ENCODE measurements at places on chromosomes 4 and X.

- no peaks in the 10 kb centered on the region for H3K36me3 ChIP-seq
- no peaks in the 10 kb centered on the region for H3K4me1 ChIP-seq
- DNase-seq, result no peak
- no peak overlapping the region for H3K4me3 ChIP-seq
- no peaks in the 10 kb centered on the region for H3K27me3 ChIP-seq
Observed at GRCh38 chr4:104146048-104146447, 348.6 kb downstream of the CXXC4 start.

GRCh38 chrX:15529165-15529564 lies 28.6 kb downstream of the BMX start:
- DNase-seq, result no peak
- H3K27ac ChIP-seq, result no peak overlapping the region
- H3K4me1 ChIP-seq, result no peaks in the 10 kb centered on the region
- H3K27me3 ChIP-seq, result no peaks in the 10 kb centered on the region
- H3K4me3 ChIP-seq, result no peak overlapping the region
- H3K36me3 ChIP-seq, result no peaks in the 10 kb centered on the region

- no peaks in the 10 kb centered on the region for H3K4me1 ChIP-seq
- no peaks in the 10 kb centered on the region for H3K27me3 ChIP-seq
- DNase-seq, result no peak
- no peaks in the 10 kb centered on the region for H3K36me3 ChIP-seq
- no peak overlapping the region for H3K27ac ChIP-seq
Observed at GRCh38 chr4:924107-925096, 7.7 kb downstream of the GAK start.

- H3K4me3 ChIP-seq, result no peak overlapping the region
- no peaks in the 10 kb centered on the region for H3K27me3 ChIP-seq
- H3K27ac ChIP-seq, result no peak overlapping the region
- no peaks in the 10 kb centered on the region for H3K36me3 ChIP-seq
Observed at GRCh38 chr4:23033796-23034195, 341.1 kb downstream of the GBA3 start.

DNA sequence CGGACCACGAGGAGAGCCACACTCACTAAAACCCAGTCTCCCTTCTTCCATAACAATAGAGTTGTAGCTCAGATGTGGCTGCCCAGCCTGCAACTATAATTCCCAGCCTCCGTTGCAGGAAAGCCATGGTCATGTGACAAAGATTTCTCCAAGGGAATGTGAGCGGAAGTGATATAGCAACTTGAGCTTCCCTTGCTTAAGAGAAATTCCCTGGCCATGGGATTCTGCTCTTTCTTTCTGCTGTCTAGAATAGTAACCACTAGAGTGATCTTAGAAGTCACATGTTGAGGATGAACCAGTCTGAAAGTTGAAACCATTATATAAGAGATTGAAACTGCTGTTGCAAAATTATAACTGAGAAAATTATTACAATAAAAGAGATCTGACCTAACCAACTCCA lies 86.4 kb upstream of the MED14 start:
- no peak overlapping the region for H3K4me3 ChIP-seq
- DNase-seq, result no peak
- H3K36me3 ChIP-seq, result no peaks in the 10 kb centered on the region

DNA sequence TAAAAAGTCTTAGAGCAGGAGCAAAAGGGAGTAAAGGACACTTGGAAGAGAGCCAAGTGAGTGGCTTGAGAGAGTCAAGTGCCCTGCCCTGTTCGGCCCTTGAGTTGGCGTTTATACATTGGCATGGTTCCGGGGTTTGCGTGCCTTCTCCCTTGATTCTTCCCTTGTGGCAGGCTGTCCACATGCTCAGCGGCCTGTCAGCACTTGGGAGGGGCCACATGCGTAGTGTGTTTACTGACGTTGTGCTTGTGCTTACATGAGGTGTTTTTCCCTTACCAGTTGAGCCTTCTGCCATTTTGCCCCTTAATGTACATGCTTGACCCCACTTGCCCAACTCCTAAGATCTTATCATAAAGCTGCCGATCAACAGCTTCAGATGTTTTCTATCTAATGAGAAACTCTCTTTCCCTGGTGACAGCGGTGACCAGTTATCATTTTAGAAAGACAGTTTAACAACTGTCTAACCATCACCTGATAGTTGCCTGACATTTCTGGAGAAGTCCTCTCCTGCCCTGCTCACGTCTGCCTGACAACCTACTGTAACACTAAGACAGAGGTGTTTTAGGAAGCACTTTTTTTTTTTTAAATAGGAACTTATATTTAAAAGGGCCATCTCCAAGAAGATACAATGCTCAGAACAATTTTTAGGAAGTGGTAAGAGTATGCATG lies 49.5 kb upstream of the GC start:
- H3K27ac ChIP-seq, result no peak overlapping the region
- no peaks in the 10 kb centered on the region for H3K27me3 ChIP-seq
- no peak overlapping the region for H3K4me3 ChIP-seq
- no peaks in the 10 kb centered on the region for H3K4me1 ChIP-seq
- no peak for DNase-seq

- no peaks in the 10 kb centered on the region for H3K4me1 ChIP-seq
- no peak for DNase-seq
- no peaks in the 10 kb centered on the region for H3K27me3 ChIP-seq
- H3K36me3 ChIP-seq, result no peaks in the 10 kb centered on the region
- H3K27ac ChIP-seq, result no peak overlapping the region
Observed at GRCh38 chr4:8195431-8195830, 3.7 kb upstream of the SH3TC1 start.

DNA sequence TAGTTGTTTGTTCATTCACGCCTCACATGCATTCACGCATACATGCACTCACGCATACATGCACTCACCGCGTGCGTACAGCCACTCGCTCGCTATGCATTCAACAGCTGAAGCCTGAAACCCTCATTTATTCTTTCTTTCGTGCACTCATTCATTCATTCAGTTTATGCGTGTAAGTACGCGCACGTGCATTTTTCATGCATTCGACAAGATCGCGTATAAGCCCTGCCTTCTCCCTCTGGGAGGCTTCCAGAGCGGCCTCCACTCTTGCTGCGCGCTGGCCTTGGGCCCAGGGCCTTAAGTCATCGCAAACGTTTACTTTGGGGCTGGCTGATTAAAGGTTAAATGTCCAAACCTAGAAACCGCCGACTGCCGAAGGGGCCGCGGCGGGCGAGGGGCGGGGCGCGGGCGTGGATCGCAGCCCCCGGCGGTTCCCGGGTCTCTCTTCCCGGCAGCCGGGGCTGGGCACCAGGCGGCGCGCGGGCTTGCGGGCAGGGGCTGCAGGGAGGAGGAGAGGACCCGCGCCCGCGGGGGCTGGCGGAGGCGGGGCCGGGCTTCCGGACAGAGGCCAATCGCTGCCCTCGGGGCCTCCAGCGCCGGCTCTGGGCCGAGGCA lies at the start of gene GYG2:
TSS of gene GYG2 (plus strand) at position 587 of the 615 bp plus-strand sequence. CDS start 1,259 bp downstream, outside the sequence.
- H3K4me1 ChIP-seq, result no peaks in the 10 kb centered on the region
- peak within 1 kb of the TSS; percentile 16 for H3K4me3 ChIP-seq
- no peak within 1 kb of the TSS for H3K27ac ChIP-seq
- no peaks in the 10 kb centered on the region for H3K36me3 ChIP-seq

DNA sequence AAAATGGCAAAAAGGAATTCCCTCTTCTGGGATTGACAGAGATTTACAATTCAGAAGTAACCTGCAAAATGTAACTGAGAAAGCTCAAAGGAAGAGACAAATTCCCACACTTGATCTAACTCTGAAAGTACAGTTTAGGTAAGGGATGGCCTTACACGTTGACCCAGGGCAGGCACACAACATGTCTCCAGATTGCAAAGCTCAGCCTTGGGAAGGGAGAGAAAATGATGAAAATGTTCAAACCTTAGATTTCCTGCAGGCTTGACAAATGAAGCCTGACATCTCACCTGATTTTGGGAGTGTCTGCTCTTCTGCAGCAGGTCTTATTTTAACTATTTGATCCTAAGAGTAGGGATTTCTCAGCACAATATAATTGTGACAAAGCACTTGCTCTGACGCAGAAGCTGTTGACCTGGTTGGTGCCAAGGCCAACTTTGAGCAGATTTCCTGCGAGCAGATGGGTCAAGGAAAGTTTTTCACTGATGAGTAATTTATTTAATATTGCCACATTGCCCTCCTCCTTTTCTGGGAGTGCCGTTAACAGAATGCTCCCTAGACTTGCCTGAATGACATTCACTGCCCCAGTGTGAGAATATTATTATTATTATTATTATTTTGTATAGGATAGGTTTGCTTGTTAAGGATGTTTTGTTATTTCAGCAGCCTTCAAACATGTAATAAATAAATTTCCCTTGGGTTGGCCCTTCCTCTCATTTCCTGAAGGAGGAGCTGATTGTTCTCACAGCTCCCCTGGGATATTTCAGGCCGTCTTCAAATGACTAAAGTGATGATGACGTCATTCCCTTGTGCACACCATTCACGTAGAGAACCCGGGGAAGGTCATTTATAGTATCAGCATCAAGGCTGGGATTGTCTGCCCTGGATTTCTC lies 157.1 kb downstream of the VEGFC start:
- no peak for DNase-seq
- no peaks in the 10 kb centered on the region for H3K4me1 ChIP-seq
- no peaks in the 10 kb centered on the region for H3K27me3 ChIP-seq
- H3K27ac ChIP-seq, result peak overlapping the region; percentile 28
- H3K4me3 ChIP-seq, result no peak overlapping the region

GRCh38 chr4:143307531-143307930 lies 29.1 kb upstream of the GAB1 start:
- DNase-seq, result no peak
- H3K27me3 ChIP-seq, result no peaks in the 10 kb centered on the region
- H3K36me3 ChIP-seq, result no peaks in the 10 kb centered on the region

GRCh38 chr4:104589264-104589868 lies 94.7 kb upstream of the CXXC4 start:
- H3K36me3 ChIP-seq, result no peaks in the 10 kb centered on the region
- H3K27me3 ChIP-seq, result no peaks in the 10 kb centered on the region
- no peak overlapping the region for H3K4me3 ChIP-seq
- no peak for DNase-seq
- no peaks in the 10 kb centered on the region for H3K4me1 ChIP-seq

GRCh38 chr4:179029683-179030082 lies 1587.4 kb upstream of the AGA start:
- H3K4me3 ChIP-seq, result no peak overlapping the region
- no peak for DNase-seq
- no peaks in the 10 kb centered on the region for H3K36me3 ChIP-seq
- no peaks in the 10 kb centered on the region for H3K4me1 ChIP-seq

GRCh38 chr4:7956270-7956808 lies 16.7 kb upstream of the AFAP1 start:
- peak; percentile 69 for DNase-seq
- no peaks in the 10 kb centered on the region for H3K36me3 ChIP-seq
- H3K27ac ChIP-seq, result peak overlapping the region; percentile 87

DNA sequence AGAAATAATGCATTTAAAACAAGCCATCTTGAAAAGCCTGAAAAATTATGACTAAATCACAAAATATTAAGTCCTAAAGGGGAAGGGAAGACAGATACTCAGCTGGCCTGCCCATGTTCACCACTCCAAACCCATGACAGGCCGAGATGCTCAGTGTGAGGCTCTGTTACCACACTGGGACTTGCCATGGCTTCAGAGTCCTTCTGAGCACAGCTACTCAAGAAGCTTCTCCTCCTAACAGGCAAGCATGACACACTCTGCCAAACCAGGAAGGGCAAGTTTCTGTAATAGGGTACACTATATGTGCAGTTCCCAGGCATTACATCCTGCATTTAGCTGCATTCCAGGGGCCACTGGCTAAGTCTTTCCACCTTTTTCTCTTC lies 34.0 kb upstream of the CYBB start:
- H3K4me1 ChIP-seq, result no peaks in the 10 kb centered on the region
- H3K4me3 ChIP-seq, result no peak overlapping the region
- H3K27me3 ChIP-seq, result no peaks in the 10 kb centered on the region
- no peak overlapping the region for H3K27ac ChIP-seq
- DNase-seq, result no peak

- no peaks in the 10 kb centered on the region for H3K36me3 ChIP-seq
- H3K27ac ChIP-seq, result no peak overlapping the region
- DNase-seq, result no peak
- H3K4me3 ChIP-seq, result no peak overlapping the region
- H3K27me3 ChIP-seq, result no peaks in the 10 kb centered on the region
Observed at GRCh38 chrX:132373610-132374009, 115.2 kb downstream of the MBNL3 start.

DNA sequence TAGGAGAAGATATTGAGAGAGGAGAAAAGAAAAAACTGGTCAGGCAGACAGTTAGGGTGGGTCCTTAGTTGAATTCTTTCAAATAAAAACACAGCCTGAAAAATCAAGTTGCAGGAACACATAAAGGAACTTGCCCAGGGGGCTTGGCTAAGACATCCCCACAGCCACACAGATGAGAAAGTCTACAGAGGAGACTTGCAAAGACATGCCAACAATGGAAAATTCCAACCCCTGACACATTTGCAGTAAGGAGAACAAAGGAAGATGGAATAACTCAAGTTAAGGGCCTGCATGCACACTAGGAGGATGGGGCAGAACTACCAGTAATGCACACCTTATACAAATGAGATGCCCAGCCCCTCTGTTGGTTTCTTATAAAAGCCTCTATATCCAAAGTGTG lies 197.6 kb downstream of the CPXCR1 start:
- no peak overlapping the region for H3K4me3 ChIP-seq
- no peak for DNase-seq
- H3K36me3 ChIP-seq, result no peaks in the 10 kb centered on the region
- no peaks in the 10 kb centered on the region for H3K4me1 ChIP-seq
- no peaks in the 10 kb centered on the region for H3K27me3 ChIP-seq
- H3K27ac ChIP-seq, result no peak overlapping the region

DNA sequence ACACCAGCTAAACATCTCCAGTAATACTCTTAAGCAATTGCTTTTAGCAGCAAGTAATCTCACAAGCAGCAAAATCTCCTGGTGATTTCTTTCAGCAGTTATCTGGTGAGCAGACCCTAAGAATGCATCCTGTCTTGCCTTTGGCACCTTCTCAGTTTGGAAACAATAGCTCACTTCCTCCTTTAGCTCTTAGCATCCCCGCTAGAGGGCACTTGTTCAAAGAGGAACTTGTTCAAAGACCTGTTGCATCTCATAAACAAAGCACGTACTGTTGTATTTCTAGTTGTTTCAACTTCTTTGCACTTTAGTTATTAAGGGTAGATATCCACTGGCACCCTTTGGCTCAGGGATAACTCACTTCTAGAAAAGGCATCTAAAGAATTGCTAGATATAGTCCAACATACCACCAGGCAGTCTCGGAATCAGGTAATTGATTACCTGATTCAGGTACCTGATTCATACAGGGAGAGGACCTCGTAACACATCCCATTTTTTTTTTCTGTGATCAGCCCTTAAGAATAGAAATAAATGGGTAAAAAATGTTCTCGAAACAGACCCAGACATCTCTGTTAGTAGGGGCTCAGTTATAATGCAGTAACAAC lies 81.9 kb upstream of the QRFPR start:
- no peaks in the 10 kb centered on the region for H3K36me3 ChIP-seq
- H3K27me3 ChIP-seq, result no peaks in the 10 kb centered on the region
- H3K4me3 ChIP-seq, result no peak overlapping the region
- no peak overlapping the region for H3K27ac ChIP-seq
- H3K4me1 ChIP-seq, result no peaks in the 10 kb centered on the region

Measured in uterus (tissue), 4 donors.